ENCODE measurements at places on chromosomes 11 and 22. TPM values are rescaled to one million over a fixed set of nuclear protein-coding genes. Genes with fewer than 3 reads are reported as not detected.

- no peak for DNase-seq
These were observed 119.5 kb upstream of the GRIA4 start for GRCh38 chr11:105490333-105490732.

DNA sequence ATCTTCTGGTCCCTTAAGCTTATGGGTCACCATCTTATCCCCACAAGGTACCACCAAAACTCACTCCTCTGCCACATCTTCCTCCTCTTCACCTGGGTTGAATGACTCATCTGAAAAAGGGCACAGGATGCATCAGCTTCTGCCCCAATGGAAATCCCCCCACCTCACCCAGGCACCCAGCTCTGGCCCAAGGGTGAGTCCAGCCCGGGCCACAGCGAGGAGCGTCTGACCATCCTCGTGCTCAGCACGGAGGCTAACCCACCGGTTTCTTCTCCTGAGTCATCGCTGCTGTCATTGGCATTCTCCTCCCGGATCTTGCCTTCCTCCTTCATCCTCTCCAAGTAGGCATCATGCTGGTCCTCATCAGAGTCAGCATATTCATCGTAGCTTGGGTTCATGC lies 5.3 kb upstream of the TNKS1BP1 start:
- DNase-seq: no peak

The CERK gene
- 25.6 TPM for total RNA-seq

The ANKRD49 gene
- total RNA-seq: 19.8 TPM

DNA sequence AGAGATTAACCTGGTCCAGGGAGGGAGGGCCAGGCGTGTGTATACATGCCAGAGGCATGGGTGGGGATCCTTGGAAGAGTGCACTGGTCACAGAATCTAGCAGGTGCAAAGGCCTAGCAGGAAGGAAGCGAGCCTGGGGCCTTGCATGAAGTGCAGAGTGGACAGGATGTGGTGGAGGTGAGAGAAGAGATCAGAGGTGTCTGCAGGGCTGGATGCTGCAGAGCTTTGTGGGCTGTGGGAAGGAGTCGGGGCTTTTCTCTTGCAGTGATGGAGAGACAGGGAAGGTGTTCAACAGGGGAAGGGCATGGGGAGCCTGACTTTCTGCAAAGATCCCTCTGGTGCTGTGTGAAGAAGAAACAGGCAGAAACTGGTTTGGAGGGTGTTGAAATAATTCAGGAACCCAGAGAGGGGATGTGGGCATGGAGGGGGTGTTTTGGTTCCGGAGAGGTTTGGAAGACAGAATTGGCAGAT lies 2.5 kb upstream of the TPST2 start:
- no peak for DNase-seq

DNA sequence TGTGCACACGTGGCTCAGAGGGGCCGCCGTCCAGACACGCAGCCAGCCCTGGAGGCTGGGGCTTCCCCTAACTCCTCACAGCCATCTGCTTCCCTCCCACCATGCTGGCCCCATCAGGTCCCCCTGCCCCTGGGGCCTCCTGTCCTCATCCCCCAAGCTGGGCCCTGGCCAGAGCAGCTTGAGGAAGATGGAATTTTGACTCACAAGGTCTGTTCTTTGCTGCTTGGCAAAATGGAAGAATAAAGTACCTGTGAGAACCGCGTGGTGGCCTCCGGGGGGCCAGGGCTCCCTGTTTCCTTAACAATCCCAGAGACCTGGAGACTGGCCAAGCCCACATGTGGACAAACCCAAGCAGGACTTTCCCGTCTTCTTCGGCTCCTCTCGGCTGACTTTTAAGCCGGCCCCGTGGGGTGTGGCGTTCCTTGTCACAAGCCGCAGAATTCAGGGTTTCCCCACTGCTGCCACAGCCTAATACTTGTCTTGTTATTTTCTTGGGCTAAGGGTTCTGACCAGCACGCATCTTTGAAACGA lies 872.8 kb downstream of the BRD1 start:
- DNase-seq: peak; percentile 75

The CHRM1 gene
- total RNA-seq: 0.10 TPM

The APOA1 gene
- total RNA-seq: 1.1 TPM

DNA sequence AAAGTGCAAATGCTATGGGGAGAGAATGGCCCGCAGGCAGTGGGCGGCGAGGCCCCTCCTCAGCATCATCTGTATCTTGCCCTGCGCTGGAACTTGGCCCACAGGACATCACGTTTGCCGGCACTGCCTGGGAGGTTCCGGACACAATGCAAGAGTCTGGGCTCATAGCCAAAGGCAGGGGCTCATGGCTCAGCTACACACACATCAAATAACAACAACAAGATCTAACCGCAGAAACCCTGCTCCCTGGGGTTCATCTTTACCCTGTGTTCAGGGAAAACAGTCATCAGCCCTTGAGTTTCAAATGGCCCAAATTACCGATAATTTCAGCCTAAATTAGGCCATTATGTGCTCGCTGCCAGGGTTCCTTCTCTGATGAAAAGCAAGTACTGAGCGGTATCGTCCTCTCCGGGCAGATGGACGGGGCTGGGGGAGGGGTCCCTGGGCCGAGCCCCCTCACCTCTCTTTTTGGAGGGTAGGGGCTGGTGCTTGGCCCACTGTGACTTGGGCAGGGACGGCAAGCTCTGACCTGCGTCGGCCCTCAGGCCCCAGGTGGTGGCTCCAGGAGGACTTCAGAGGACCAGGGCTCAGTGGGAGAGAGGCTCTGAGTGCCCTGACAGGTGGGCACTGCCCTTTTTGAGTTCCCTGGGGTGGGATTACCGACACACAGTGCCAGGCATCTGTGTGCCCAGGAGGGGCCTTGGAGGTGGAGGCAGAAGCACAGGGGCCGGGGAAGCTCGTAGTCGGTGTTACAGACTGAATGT lies 25.0 kb upstream of the GAL start:
- peak; percentile 87 for DNase-seq

The CNGA4 gene
- total RNA-seq: not detected

The ADORA2A gene
- total RNA-seq: 20.7 TPM

GRCh38 chr22:49934891-49935557 lies 16.6 kb downstream of the CRELD2 start:
- peak; percentile 80 for DNase-seq

The WBP2NL gene
- total RNA-seq: 2.8 TPM

The KRTAP5-1 gene
- total RNA-seq: not detected

DNA sequence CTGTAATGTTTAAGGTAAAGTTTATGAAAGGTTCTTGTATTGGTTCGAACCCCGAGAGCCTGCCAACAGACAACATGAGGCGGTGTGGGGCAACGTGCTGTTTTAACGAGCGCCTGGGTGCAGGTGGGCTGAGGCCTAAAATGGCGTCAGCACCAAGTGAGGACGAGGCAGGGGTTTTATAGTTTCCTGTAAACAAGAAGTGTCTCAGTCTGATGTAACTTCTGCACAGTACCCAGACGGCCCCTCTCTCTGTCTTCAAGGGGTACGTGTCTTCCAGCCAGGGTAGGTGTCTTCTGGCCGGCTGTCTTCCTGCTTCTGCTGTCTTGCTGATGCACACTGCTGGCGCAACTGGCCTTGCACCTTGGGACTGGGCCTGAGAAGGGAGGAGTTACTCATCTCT lies 2.7 kb downstream of the PPFIBP2 start:
- DNase-seq: no peak

The SMDT1 gene
- 31.1 TPM for total RNA-seq

- no peak for DNase-seq
These were observed 12.1 kb upstream of the BTBD10 start for GRCh38 chr11:13475091-13475490.

- no peak for DNase-seq
These were observed 33.5 kb upstream of the TXNRD2 start for GRCh38 chr22:19974935-19975706.

DNA sequence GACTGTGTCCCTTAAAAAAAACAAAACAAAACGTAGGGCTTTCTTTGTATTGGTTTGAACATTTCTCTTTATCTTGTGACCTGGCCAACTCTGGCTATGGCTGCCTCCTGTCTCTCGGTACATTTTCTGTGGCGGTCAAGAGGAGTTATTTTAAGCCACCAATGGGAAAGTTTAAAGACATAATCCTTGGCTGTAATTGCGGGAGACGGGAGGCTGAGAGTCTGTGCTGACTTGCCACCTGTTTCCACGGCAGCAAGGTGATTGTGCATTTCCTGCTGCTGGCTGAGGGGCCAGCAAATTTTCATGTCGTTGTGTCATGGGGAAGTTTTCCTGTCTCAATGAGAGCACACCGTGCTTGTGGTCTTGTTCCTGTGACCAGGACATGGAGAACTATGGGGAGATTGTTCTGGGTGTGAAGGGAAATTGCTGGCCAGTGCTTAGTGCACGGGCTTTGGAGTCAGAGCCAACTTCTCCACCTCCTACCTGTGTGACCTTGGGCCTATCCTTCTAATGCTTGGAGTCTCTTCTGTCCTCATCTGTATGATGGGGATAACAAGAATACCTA lies 11.0 kb downstream of the PTPRJ start:
- DNase-seq: no peak

The TMPRSS4 gene
- 7.0 TPM for total RNA-seq

The GVQW3 gene
- 3.8 TPM for total RNA-seq

The OR5P2 gene
- not detected for total RNA-seq

GRCh38 chr22:23256986-23257888 lies 76.9 kb downstream of the BCR start:
- peak; percentile 62 for DNase-seq

DNA sequence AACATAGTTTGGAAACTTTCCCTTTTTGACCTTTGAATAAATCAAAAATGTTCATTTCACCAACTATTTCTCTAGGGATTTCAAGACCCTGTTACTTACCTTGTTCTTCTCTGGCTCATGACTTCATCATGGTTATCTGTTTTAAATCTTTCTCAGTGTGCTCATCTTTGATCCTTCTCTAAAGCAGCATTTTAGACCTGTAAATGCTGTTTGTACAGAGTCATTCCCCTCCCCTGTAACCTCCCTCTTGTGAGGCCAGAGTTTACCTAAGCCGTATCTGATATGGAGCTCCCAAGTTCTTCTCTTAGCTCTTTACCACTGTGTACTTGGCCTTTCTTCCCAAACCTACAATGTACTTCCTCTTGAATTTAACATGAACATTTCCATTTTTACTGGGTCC lies 56.0 kb downstream of the ACER3 start:
- DNase-seq: no peak

The MOV10L1 gene
- 1.0 TPM for total RNA-seq

- DNase-seq: no peak
These were observed 3.8 kb downstream of the ELMOD1 start for GRCh38 chr11:107594736-107595135.

The PTPRCAP gene
- 1.2 TPM for total RNA-seq

The PRG3 gene
- 0.41 TPM for total RNA-seq

GRCh38 chr11:70091638-70092037 lies 13.5 kb downstream of the ANO1 start:
- DNase-seq: no peak

The FOLR2 gene
- 5.6 TPM for total RNA-seq

GRCh38 chr11:66045177-66045639 lies 3.8 kb downstream of the GAL3ST3 start:
- peak; percentile 90 for DNase-seq

DNA sequence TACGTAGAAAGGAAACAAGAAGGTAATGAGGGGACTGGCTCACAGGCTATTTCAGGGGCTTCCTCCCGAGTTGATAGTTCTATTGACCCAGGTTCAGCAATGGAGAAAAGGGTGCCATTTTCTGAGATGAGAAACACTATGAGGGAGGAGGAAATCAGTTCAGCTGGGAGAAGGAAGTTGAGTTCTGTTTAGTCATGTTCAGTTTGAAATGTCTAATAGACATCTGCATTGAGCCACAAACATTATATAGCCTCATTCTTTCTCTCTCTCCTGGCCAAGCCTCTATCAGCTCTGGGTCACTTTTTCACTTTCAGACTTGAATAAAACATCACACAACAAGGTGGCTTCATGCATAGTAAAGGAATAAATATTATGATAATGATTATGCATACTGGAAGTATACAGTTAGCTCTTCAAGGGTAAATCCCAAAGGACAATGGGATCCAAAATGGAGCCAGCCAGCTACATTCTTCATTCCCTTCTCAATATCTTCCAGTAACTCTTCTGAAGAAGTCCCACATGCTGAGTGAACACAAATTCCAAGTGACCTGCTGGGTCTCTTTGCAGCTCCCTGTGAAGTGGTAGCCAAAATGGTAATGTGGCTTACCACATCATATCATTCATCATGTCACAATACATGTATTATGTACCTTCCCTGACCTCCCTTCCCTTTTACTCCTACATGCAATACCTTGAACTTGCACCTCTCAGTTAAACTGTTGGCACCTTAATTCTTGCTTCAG lies 80.9 kb upstream of the CD44 start:
- DNase-seq: no peak

The MYO7A gene
- total RNA-seq: 3.9 TPM

DNA sequence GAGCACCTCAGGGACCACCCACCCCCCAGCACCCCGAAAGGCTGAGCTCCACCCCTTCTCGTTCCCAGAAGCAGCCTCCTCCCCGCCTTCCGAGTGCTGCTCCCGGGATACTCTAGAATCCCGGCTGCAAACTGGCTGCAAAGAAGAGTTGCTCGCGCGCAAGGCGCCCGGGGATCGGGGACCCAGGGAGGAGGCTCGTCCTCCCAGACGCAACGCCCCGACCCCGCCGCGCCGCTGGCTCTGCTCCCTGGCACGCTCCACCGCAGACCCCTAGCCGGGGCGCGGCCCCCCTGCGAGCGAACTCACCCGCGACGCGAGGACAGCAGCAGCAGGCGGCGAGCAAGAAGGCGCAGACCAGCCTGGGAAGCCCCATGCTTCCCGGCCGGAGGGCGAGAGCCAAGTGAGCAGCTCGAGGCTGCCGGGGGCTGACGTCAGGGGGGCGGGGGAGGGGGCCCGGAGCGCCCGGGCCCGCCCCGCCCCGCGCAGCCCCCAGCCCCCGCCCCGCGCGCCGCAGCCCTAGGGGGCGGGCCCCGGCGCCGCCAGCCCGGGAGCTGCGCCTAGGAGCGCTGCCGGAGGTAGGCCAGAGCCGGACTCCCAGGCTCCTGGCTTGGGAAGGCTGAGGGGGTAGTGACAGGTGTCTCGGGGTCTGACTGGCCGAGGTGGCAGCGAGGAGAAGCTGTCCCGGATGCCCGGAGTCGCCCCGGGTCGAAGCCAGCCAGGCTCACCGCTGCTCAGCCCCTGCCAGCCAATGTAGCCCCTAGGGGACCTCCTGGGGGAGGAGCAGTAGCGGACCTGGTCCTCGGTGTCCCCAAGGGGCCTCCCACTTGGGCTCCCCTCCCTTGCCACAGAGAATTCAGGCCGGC lies at the start of gene MCAM:
MCAM (minus strand) TSS at position 402 of the 863 bp plus-strand sequence; CDS start at position 373, 29 bp downstream.
- DNase-seq: peak; percentile 87

- no peak for DNase-seq
These were observed 27.4 kb upstream of the PANX2 start for GRCh38 chr22:50143096-50143495.

- peak; percentile 48 for DNase-seq
These were observed 27.8 kb downstream of the CREB3L1 start for GRCh38 chr11:46305295-46305694.

DNA sequence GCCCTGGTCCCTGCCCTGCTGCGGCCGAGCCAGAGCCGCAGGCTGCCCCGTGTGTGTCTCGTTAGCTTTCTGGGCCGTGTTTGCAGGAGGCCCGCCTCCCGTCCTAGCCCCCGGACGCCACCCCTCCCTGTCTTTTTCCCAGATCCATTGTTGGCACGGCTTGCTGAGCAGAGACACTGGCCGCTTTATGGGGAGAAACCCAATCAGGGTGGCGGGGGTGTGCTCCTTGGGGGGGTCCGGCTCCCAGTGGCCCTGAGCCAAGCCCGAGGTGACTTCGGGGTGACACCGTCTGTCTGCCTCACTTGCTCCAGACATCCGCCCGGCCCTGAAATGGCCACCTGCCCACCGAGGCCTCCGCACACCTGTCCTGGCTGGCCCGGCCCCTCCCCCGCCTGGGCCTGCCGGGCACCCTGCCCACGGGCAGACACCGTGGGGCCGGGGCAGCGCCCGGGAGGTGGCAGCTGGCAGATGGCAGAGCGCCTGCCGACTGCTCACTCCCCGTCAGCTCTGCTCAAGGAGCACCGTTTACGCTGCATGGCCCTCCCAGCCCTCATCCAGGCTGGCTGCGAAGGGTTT lies 43.1 kb upstream of the PPARA start:
- peak; percentile 89 for DNase-seq

The FOLR3 gene
- not detected for total RNA-seq
